ENCODE measurements at places on chromosomes 12 and 14. TPM values are rescaled to one million over a fixed set of nuclear protein-coding genes. Genes with fewer than 3 reads are reported as not detected.

Gene LMBR1L
- total RNA-seq = 40.7 TPM

Gene FAM90A1
- total RNA-seq = not detected

DNA sequence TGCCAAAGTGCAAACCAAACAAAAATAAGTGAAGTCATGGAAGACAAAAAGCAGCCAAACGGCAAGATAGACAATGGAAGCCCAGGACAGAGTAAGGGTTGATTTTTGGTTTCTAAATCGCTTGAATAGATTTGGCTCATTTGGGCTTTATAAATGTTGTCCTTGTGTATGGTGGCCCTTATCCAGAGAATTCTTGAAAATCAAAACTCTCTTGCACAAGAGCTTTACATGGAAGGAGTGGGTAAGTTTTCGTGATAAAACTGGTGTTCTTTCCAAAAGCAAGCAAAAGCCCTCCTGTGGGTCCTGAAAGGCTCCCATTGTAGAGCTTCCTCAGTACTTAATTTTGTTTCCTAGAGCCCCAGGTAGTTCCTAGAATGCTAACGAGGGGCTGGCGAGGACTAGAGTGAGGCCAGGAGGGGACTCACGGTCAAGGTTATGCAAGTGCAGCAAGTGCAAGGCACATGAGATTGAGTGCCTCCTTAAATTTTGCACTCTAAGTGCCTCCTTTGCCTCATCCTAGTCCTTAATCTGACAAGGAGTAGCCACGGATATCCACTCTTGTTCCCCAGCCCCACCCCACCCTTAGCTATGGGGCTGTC is 4.1 kb downstream of the SIX6 start:
- H3K4me1 ChIP-seq = peaks cover 43% of the 10 kb centered on the region
- H3K4me3 ChIP-seq = no peak overlapping the region
- H3K27me3 ChIP-seq = peaks cover 60% of the 10 kb centered on the region
- H3K36me3 ChIP-seq = no peaks in the 10 kb centered on the region
- H3K27ac ChIP-seq = no peak overlapping the region
- DNase-seq = no peak

Gene FOXN4
- total RNA-seq = not detected

- H3K4me1 ChIP-seq = peaks cover 8% of the 10 kb centered on the region
- H3K27ac ChIP-seq = no peak overlapping the region
- H3K36me3 ChIP-seq = no peaks in the 10 kb centered on the region
- no peak overlapping the region for H3K4me3 ChIP-seq
Measured at GRCh38 chr14:22379727-22380126, 209.3 kb downstream of the DAD1 start.

GRCh38 chr14:63650256-63650952 is 8.7 kb upstream of the WDR89 start:
- no peak overlapping the region for H3K4me3 ChIP-seq
- DNase-seq = peak; percentile 68
- H3K27me3 ChIP-seq = no peaks in the 10 kb centered on the region
- H3K36me3 ChIP-seq = no peaks in the 10 kb centered on the region
- H3K4me1 ChIP-seq = peaks cover 13% of the 10 kb centered on the region

- H3K4me3 ChIP-seq = no peak overlapping the region
- H3K36me3 ChIP-seq = no peaks in the 10 kb centered on the region
- H3K4me1 ChIP-seq = peaks cover 34% of the 10 kb centered on the region
Measured at GRCh38 chr12:51428256-51428655, 3.6 kb downstream of the SLC4A8 start.

Gene TAS2R20
- 2.6 TPM for total RNA-seq

DNA sequence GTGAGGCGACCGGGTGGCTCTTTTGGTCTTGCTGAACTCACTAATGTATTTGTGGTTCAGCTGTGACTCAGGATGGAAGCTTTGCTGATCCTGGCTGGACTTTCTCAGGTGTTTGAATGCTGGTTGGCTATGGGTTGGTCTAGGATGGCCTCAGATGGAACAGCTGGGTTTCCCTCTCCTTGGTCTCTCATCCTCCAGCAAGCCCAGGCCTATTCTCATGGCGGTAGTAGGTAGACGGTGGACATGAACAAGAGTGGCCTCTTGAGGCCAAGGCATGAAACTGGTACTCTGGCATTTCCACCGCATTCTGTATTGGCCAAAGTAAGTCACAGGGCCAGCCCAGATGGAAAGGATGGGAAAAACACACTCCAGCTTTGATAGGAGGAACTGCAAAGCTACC is 11.8 kb upstream of the POLR3B start:
- H3K4me3 ChIP-seq = no peak overlapping the region
- H3K36me3 ChIP-seq = no peaks in the 10 kb centered on the region
- peaks cover 21% of the 10 kb centered on the region for H3K4me1 ChIP-seq
- H3K27ac ChIP-seq = no peak overlapping the region

DNA sequence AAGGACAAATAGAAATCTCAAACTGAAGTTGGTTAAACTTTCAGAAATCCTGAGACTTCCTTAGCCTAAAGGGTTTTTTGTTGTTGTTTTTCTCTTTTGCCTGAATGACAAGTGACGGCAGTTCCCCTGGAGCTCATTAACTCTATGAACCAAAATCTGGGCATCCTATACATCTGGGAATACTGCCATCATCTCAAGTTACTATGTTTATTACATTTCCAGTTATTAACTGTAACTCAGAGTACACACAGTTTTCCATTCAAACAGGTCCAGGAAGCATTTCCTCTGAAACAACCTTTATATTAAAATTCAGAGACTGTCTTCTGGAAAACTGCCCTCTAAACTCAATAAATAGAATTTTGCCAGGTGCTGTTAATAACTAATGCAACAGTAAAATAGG is 55.6 kb upstream of the CDKL1 start:
- no peaks in the 10 kb centered on the region for H3K27me3 ChIP-seq
- no peak overlapping the region for H3K4me3 ChIP-seq
- H3K4me1 ChIP-seq = peaks cover 21% of the 10 kb centered on the region

DNA sequence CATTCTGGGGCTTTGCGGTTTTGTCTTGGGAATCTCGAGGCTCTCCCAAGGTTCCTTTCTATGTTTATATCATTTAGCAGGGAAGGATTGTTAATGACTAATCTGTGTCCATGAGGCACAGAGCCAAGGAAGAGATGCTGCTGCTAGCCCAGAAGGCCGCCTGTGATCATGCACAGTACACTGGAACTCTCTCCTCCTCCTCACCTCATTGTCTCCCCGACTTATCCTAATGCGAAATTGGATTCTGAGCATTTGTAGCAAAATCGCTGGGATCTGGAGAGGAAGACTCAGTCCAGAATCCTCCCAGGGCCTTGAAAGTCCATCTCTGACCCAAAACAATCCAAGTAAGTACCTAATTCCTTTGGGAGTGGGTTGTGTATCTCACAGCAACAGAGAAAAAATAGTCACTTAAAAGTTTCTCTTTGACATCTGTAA is at the start of gene NR1H4:
Gene NR1H4, plus strand, starts transcription at position 151 of the 435 bp plus-strand sequence. CDS start 19,458 bp downstream, outside the sequence.
- H3K27me3 ChIP-seq = no peaks in the 10 kb centered on the region
- no peak within 1 kb of the TSS for H3K27ac ChIP-seq
- no peak within 1 kb of the TSS for H3K4me3 ChIP-seq
- DNase-seq = peak; percentile 20
- peaks cover 9% of the 10 kb centered on the region for H3K4me1 ChIP-seq
